SJCRH30 (cell line): ENCODE measurements at places on chromosomes 1 and 21. TPM values are rescaled to one million over a fixed set of nuclear protein-coding genes. Genes with fewer than 3 reads are reported as not detected.

DNA sequence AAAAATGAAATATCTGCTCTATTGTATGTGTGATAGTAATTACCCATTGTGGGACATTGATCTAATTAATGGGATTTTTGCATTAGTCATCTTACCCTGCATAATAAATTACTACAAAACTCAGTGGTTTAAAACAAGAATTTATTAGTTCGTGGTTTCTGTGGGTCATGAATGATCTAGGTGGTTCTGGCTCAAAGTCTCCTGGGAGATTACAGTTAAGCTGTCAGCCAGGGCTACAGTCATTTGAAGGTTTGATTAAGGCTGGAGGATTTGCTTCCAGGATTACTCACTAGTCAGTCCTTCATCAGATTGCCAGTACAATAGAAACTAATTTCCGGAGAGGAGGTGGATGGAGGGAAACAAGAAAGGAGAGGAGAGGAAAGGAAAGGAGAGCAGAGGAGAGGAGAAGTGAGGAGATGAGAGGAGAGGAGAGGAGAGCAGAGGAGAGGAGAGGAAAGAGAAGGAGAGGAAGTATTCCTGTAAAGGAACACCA, 60.4 kb upstream of the TNFSF4 start:
- H3K27me3 ChIP-seq: no peaks in the 10 kb centered on the region
- H3K4me1 ChIP-seq: peaks cover 59% of the 10 kb centered on the region
- peak overlapping the region; percentile 5; the same call in 1 of the 2 replicates for H3K27ac ChIP-seq
- H3K4me3 ChIP-seq: no peak overlapping the region

The AMY1B gene
- not detected in 2 replicates for total RNA-seq

- no peak overlapping the region for H3K27ac ChIP-seq
- no peaks in the 10 kb centered on the region for H3K4me1 ChIP-seq
- no peaks in the 10 kb centered on the region for H3K27me3 ChIP-seq
- H3K36me3 ChIP-seq: no peaks in the 10 kb centered on the region
- DNase-seq: no peak
These were observed 158.4 kb downstream of the PTPRU start for GRCh38 chr1:29394521-29395225.

The ADSS2 gene
- 39.6 and 47.4 TPM in 2 replicates for total RNA-seq
